Psoas muscle (tissue), 8 donors: ENCODE measurements at places on chromosomes 11 and 22. TPM values are rescaled to one million over a fixed set of nuclear protein-coding genes. Genes with fewer than 3 reads are reported as not detected.

DNA sequence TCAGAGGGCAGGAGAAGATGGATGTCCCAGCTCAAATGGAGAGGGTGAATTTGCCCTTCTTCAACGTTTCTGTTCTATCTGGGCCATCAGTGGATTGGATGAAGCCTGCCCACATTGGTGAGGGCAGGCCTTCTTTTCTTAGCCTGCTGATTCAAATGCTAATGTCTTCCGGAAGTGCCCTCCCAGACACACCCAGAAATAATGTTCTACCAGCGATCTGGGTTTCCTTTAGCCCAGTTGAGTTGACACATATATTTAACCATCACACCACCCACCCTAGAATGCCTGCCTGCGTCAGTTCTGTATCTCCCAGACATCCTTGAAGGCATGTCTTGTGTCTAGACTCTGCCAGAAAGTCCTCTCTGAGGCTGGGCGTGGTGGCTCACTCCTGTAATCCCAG, 34.7 kb downstream of the CACNG2 start:
- no peak for DNase-seq

TSSK2 gene
- not detected for total RNA-seq

TH gene
- total RNA-seq, result not detected

C11orf86 gene
- total RNA-seq, result not detected

MAPK8IP1 gene
- 1.3 TPM for total RNA-seq

DNA sequence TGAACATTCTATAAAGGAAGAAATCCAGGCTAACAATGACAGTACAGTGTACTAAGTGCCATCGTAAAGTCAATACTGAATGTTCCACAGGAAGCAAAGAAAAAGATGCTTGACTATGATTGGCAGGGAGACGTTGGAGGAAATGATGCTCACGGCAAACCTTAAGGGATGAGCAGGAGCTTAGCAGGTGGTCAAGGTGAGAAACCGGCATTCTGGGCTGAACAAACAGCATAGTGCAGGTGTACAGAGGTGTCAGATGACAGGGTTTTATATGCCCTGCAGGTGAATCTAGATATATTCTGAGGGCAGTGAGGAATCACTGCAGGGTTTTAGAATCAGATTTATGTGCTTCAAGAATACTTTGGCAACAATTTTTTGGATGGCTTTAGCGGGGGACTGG, 85.3 kb upstream of the HEPHL1 start:
- DNase-seq, result no peak

- DNase-seq, result no peak
Measured at GRCh38 chr22:37464181-37464580, 22.0 kb downstream of the MFNG start.

- no peak for DNase-seq
Measured at GRCh38 chr11:106061954-106062949, 14.9 kb downstream of the KBTBD3 start.

DNA sequence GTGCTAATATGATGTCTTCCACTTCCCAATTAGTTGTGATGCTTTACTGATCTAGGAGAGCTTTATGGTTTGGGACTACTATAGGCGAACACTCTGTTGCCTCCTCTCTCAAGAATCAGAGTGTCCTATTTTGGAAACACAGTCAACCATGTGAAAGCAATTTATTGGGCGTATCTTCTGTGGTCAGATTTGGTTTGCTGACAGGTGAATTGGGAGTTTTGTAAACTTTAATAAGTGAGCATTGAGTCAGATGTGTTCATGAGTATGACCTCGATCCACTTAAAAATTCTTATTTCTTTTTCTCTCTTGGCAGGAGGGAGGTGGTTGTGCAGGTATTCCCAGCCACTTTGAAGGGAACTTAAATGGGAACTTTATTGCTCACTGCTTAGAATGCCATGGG, 4.4 kb downstream of the CAT start:
- no peak for DNase-seq

DNA sequence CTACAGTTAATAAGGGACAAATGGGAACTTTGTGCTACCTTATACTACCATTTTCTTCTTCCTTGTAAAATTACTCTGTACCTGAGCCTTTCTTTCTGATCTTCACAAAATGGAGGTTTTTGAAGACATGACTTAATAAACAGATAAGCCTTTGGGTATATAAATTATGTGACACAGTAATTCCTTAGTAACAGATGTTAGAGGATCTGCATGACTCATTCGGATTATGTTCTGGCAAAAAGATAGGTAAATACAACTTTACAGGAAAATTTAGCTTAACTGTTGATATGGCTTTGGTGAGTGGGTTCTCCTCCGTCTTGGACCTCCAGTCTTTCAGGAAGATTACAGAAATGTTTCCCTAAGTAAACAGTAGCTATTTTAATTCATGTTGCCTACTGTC, 61.8 kb downstream of the BID start:
- no peak for DNase-seq

DNA sequence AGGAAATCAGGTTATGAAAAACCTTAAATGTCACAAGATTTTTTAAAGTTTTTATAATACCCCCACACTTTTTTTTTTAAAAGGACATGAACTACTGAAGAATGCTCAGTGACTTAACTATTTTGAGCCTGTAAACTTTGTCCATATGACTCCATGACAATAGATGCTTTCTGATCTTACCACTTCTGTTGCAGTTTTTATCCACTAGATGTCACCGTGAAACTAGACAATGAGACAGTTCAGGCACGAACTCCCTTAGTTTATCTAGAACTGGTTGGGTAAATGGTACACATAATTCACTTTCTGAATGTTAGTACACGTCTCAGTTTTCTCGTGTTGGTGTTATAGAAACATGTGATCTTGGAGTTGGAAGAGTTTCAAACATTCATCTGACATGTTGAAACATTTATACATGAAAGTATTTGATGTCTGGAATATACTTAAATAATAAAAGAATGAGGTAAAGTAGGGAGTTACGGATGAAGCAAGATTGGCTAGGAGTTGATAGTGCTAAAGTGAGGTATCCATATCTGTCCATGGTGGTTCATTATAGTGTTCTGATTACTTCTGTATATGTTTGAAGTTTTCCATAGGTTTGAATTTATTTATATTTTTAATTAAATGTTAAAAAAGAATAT, 8.1 kb downstream of the CCDC15 start:
- DNase-seq, result no peak

- no peak for DNase-seq
Measured at GRCh38 chr11:44244639-44245310, 65.2 kb downstream of the ALX4 start.

DNA sequence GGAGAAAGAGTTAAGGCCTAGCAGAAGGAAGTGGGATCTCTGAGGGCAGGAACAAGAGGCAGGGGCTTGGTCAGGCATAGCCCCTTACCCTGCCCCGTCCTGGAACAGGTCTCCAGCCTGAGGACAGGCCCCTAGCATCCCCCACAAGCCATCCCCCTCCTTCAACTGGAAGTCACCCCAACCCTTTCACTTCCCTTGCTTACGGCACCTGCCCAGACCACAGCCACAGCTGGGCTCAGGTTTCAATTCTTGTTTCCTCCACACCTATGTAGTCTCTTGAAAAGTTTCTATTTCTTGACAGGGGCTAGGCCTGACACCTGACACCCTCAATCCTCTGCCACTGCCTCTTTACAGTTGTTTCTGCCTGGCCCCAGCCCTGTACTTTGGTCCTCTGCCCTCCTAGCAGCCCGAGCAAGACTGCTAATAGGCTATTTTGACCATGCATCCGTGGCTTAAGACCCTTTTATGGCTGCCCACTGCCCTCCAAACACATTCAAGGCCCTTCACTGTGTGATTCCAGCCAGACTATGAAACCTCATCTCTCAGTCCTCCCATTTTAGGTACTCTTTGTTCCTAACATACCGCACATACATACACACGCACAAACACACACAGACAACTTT, 10.9 kb upstream of the FCHSD2 start:
- no peak for DNase-seq

GRCh38 chr22:19554834-19555404, 30.7 kb upstream of the CLDN5 start:
- no peak for DNase-seq

DNA sequence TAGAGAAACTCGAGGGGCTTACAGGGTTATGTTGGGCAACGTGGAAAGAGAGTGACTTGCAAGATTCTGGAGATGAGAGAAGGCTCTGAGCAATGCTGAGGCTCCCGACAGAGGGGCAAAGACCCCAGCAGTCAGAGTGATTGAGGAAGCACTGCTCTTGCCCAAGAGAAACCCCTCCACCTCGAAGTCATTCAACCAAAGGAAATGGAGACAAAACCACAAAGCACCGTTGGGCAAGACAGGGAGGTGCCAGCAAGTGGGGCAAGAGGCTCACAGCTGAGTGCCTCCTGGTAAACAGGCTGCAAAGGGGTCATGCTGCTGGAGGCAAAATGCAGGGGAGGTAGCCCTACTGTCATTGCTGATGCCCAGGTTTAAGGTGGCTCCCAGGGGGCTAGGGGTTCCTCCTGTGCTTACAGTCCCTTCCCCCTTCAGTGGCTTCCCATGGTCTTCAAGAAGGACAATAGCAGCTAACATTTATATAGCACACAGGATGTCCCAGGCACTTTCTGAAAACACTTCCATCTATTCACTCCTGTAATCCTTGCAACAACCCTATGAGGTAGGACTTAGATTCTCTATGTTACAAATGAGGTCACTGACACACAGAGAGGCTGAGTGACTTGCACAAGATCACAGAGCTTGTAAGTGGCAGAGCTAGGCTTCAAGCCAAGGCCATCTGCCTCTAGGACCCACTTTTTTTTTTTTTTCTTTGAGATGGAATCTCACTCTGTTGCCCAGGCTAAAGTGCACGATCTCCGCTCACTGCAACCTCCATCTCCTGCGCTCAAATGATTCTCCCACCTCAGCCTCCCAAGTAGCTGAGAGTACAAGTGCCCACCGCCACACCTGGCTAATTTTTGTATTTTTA, 18.1 kb upstream of the MYH9 start:
- peak; percentile 32 for DNase-seq

GRCh38 chr11:2267306-2267850, 3.0 kb downstream of the ASCL2 start:
- DNase-seq, result peak; percentile 47
